ENCODE measurements at places on chromosomes 7 and 10.

GRCh38 chr10:133295426-133296320 lies 13.0 kb downstream of the TUBGCP2 start:
- DNase-seq = no peak

DNA sequence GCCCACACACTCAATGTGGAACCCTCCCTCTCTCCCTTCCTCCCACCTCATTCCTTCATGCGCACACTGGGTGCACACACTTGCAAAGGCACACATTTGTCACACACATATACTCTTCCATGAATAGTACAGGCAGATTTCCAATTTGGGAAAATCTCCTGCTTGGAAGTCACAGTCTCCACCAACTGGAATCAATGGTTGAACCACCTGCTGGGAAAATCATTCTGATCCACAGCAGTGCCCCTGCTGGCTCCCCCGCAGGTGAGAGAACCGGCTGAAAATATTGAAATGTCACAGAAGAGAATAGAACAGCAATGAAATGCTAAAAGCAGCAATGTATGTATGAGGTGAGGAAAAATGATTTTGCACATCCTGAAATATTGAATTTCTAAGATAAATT lies 232.7 kb downstream of the ADAM12 start:
- DNase-seq = no peak

GRCh38 chr7:110454713-110455112 lies 636.2 kb upstream of the LRRN3 start:
- DNase-seq = no peak

DNA sequence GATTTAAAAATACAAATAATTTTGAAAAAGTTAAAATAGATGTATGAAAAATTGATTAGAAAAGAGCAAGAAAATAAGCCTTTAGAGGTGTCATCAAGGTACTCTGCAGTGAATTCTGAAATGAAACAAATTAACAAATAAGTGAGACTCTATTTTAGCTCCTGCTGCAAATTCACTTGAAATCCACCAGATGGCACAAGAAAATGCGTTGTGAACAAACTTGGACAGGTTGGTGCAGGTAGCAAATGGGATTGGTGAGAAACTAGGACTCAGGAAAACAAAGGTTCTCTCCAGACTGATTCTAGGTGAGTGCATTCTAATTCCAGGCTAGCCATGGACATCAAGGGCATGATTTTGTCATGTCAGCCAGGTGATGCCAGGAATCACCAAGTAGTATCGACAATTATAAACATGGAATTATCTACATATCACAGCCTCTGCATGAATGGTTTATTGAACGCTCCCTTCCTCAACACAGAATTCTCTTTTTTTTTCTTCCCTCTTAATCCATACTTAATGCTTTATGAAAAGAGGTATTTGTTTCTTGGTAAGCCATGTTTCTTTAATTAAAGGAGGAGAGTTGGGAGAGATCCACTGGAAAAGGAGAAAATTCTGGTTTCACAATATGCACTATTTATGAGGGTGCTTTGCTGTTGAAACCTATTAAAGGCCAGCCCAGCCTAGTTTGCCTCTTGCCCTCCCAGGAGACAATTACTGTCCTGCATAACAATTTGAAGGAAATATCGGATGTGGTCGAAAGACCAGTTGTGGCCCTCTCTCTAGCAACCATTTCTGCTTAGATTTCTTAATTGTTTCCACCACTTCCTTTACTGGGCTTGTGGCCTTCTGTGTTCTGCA lies 118.1 kb downstream of the ZNF365 start:
- no peak for DNase-seq

- no peak for DNase-seq
Observed at GRCh38 chr10:5507649-5508131, 8.3 kb upstream of the CALML5 start.

- no peak for DNase-seq
Observed at GRCh38 chr7:50952544-50952943, 169.8 kb upstream of the GRB10 start.

DNA sequence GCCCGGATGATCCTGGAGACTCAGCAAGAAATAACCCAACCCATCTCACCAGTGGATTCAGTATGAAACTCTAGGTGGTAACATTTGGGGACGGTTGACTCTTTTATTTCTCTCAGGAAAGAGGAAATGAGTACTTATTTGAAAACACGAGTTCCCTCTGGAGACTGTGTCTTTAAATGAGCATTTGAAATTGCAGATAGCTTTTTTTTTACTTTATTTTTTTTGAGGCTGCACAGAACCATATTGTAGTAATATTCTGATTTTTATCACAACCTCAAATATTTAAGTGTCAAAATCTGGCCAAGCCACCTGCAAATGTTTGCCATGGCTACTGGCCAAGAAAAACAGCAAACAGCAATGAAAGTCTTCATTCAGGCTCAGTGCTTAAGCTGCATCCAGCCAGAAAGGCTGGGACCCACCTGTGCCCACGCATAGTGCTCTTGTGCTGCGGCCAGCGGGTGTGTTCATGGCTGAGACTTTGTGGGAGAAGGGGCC lies 160.8 kb downstream of the CREB5 start:
- no peak for DNase-seq

DNA sequence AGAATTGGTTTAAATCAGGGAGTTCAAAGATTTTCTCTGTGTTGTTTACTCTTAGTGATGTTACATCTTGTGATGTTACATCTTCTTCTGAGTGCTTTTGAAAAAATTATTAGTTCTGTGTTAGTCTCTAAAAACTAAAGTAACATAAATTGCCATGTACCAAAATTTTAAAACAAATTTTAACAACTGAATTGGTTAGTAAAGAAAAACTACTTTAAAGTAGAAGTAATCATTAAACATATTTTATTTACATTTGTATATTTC lies 5.2 kb upstream of the IGF2BP3 start:
- no peak for DNase-seq

DNA sequence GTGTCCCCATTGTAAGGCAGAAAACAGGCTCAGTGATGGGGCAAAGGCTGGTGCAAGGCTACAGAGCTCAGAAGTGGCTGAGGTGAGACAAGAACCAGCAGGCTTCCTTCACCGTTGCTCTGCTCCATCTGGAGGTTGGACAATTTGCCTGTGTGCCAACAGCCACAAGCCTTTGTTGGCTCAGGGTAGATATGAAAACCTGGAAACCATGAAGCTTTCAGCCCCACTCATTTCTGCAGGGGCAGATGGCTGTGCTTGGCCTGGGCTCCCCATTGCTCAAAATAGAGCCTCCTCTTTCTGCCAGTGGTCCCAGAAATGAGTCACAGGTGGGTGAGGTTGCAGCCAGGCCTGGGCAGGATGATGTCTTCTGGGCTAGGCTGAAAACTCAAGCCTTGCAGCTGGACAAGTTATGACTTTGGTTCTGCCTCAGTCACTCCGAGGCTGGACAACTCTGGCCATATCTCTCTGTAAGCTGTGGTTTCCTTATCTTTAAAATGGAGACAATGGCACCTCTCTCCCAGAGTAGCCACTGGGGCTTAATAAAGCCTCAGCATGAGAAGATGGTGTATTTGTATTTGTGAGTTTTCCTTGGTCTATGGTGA lies 12.2 kb upstream of the ZNF273 start:
- DNase-seq = no peak

GRCh38 chr7:155208681-155209477 lies 88.8 kb upstream of the INSIG1 start:
- DNase-seq = no peak

DNA sequence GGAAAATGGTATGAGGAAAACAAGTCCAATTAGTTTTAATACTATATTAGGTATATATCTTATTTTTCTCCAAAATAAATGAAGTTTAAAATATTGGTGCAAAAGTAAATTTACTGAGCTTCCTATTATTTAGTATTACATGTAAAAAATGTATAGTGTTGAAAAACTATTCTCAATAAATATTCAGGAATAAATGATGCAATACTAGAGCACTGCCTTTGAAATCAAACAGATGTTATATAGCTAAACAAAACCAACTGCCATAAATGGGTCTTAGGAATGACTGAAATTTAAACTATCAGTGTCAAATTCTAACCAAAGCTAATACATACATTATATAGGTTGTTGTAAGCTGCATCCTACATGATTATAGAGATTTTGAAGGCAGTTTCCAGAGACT lies 1434.0 kb upstream of the LRRTM3 start:
- no peak for DNase-seq

- DNase-seq = no peak
Observed at GRCh38 chr7:26046878-26047277, 105.1 kb upstream of the NFE2L3 start.

GRCh38 chr7:113730309-113730955 lies 188.4 kb downstream of the PPP1R3A start:
- DNase-seq = no peak

DNA sequence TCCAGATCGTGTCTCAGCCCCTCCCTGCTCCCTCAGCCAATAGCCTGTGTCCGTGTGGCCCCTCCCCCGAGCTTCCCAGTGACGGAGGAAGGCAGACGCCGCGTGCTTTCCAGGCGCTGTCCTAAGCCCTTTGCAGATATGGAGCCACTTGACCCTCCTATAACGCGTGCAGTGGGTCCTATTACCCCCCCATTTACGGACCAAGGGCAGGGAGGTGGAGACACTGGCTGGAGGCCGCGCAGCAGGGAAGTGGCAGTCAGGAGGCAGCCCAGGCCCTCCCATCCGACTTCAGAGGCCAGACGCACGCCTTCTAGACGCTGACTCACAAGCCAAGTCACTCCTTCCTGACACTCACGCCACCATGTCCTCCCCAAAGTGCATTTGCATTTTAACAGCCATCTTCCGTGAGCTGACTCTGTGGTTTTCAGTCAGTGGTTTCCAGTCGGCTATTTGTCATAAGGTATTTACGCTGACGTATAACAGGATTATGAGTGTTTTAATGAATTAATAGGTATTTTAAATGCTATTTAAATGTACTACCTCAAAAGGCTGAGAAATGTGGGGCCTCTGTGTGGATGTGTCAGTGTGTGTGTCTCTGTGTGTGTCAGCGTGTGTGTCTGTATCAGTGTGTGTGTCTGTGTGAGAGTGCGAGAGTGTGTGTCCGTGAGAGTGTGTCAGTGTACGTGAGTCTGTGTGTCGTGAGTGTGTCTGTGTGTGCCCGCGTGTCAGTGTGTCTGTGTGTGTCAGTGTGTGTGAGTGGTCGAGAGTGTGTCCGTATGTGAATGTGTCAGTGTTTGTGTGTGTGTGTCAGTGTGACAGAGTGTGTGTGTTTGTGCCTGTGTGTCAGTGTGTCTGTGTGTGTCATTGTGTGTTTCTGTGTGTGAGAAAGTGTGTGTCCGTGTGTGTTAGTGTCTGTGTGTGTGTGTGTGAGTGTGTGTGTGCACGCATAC lies 92.0 kb upstream of the INSIG1 start:
- DNase-seq = peak; percentile 83

- no peak for DNase-seq
Observed at GRCh38 chr10:59007307-59008025, 169.0 kb upstream of the PHYHIPL start.

- DNase-seq = no peak
Observed at GRCh38 chr10:23263441-23264164, 71.5 kb downstream of the PTF1A start.

DNA sequence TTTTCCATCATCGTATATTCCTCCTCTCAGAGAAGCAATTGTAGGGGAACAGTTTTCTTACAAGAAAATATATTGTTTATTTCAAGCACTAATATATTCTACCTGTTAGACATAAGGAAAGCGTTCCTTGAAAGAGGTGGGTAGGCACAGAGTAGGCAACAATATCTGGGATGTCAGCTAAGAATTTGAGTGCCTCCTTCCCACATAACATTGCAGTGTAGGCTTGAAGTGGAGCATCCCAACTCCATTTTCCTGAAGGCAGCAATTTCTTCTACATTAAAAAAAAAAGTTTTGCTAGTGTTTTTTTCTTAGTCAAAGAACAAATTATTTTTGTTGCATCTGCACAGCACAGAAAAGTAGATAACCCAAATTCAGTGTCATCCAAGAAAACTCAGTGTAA lies 20.8 kb downstream of the BCAP29 start:
- DNase-seq = no peak

DNA sequence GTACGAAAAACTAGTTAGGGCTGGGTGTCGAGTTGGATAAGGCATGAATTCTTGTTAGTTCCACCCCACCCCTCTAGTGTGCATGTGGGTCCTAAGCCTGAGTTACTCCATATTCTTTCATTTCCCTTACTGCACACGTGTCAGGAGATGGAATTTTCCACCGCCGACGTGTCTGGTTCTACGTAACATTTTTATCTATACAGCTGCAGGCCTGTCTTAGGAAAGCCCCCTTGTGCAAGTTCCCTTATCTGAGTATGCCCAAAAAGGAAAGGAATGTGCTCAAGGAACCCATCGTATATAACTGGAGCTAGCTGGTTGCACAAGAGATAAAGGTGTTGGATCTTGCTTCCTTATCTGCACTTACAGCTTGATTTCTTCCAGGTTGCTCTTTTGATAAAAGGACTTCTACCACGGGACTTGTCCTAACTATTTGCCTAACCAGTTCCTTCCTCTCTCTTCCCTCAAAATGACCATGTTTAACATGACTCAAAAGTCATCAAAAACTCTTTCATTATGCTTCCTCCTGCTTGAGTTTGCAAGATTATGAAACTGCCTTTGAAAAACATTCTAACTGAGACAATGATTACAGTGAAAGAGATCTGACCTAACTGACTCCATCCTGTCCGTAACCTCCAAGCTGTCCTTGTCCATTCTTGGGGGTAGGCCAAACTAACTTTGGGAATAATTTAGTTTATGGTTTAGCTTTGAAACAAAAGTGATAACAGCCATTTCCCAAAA lies 181.4 kb downstream of the AKR1D1 start:
- DNase-seq = no peak

- no peak for DNase-seq
Observed at GRCh38 chr7:117084286-117084685, 131.0 kb downstream of the ST7 start.

DNA sequence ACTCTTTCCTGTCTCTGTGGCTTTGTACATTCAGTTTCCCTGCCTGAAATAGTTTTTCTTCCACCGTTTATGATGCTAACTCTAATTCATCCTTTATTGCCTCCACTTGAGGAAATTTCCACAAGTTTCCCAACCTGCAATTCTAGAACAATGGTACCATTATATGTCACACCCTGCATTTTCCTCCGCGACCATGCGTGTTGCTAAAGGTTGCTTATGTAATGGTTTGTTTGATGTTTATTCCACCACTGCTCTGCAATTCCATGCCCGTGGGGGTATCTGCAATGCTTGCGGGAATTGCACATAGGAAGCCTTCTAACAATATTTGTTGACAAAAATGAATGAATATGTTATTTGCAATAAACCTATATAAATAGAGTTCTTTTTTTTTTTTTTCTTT lies 69.5 kb upstream of the ST8SIA6 start:
- no peak for DNase-seq

- no peak for DNase-seq
Observed at GRCh38 chr7:134731616-134732015, 47.8 kb upstream of the CALD1 start.

DNA sequence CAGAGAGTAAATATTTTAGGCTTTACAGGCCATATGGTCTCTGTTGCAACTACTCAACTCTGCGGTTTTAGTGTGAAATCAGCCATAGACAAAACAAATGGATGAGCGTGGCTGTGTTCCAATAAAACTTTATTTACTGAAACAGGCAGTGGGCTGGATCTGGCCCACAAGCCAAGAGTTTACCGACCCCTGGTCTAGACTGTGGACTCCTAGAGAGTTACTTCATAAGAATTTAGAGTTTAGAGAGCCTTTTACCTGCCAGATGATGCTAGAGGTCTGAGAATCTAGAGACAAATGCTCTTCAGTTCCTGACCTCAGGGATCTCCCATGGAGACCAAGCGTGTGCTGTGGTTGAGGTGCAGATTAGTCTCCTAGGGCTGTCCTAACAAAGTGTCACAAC lies 174.8 kb downstream of the PTEN start:
- DNase-seq = no peak

- no peak for DNase-seq
Observed at GRCh38 chr7:27640884-27641574, 21.7 kb downstream of the HIBADH start.

Measured in activated effector memory CD4-positive, alpha-beta T cell treated with Interleukin-2 at 50 U/mL for 16 hours (primary cell).